Tibial artery (tissue), 4 donors: ENCODE measurements at places on chromosomes 11 and 22.
A peak's percentile ranks its signal among the peaks of the same experiment; 100 is the strongest.

DNA sequence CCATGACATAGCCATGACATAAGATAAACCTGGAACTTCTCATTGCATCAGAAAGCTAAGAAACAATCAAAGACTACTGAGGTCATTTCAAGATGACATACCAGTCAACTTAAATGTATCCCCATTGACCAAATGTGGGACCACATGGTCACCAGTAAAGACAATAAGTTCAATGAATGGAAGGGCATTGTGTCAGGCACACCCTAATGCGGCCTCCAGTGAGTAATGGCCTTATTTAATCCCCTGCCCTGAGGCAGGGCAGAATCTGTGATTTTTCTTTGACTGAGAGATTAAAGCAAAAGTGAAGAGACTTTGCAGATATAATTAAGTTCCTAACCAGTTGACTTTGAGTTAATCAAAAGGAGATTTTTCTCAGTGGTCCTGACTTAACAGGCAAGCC, 17.3 kb upstream of the SYT8 start:
- no peak for DNase-seq

DNA sequence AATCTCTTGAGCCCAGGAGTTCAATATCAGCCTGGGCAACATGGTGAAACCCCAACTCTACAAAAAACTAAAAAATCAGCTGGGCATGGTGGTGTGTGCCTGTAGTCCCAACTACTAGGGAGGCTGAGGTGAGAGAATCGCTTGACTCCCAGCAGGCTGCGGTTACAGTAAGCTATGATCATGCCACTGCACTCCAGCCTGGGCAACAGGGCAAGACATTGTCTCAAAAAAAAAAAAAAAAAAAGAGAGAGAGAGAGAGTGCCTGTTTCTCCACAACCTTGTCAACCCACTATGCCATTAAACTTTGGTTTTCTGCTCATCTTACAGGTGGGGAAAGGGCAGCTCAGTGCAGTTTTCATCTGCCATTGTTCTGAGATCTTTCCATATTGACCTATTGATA, 5.1 kb downstream of the FOLR3 start:
- no peak for DNase-seq

DNA sequence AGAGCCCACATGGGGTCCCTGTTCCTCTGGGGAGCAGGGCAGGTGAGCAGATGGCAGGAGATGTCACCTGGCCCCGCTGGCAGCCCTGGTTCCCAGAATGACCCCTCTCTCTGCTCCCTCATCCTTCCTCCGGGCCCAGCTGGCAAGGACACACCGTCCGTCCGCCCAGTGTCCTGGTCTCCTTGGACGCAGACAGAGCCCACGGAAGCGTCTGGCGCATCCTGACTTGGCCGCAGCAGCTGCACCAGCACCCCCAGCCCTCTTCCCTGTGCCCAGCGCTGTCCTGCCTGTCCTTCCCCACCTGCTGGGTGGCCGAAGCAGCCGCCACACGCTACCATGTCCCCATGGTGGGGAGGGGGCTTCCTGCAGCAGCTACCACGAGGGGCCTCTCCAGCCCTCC, 9.6 kb upstream of the CABP7 start:
- no peak for DNase-seq

DNA sequence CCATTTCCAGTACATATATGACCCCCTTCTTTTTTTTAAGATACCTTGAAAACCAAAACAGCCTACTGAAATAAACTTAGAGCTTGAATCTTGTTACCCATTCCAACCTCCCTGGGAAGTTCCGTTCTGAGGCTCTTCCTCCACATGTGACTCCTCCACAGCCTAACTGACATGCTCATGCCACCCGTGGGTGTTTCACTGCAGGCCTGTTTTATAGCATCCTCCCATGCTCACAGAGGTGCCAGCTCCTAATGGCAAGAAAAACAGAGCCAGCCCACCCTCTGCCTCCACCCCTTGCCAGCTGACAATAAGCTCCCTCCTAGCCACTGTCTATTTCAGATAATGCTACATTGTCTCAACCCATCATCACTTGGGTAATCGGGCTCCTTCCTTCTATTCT, 97.6 kb upstream of the E2F8 start:
- no peak for DNase-seq

GRCh38 chr11:123381817-123382554, 48.1 kb upstream of the GRAMD1B start:
- DNase-seq, result no peak

- DNase-seq, result no peak
Measured at GRCh38 chr11:46903846-46904245, 14.5 kb downstream of the LRP4 start.

DNA sequence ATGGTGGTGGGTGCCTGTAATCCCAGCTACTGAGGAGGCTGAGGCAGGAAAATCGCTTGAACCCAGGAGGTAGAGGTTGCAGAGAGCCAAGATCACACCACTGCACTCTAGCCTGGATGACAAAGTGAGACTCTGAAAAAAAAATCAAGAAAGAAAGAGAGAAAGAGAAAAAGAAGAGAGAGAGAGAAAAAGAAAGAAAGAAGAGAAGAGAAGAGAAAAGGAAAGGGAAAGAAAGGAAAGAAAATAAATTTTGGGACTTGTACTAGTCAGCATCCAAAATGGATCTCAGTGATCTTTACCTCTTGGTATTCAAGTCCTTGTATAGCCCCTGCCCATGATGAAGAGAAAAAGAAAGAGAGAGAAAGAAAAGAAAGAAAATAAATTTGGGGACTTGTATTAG, 22.2 kb upstream of the PICALM start:
- DNase-seq, result no peak

- DNase-seq, result peak; percentile 69
Measured at GRCh38 chr22:42519525-42520401, at the start of gene RRP7A. Gene RRP7A (minus strand): TSS chr22:42519796. CDS start chr22:42519786, 10 bp downstream.

- no peak for DNase-seq
Measured at GRCh38 chr22:42865536-42865935, 8.5 kb upstream of the ARFGAP3 start.

DNA sequence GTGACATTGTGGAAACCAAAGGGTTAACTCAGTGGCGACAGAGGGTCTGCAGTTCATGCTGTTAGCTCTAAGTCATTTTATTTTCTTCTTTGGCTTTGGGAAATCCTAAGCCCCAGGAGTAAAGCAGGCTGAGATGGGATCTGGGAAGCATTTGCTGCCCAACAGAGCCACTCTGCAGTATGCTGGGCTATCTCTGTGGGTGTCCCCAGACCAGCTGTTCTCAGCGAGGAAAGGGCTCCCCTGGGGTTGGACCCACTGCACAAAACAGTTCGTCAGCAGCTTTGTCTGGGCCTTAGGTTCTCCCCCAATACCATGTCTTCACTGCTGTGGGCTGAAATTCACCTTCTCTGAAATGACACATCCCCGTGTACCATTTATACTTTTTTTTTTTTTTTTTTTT, 34.0 kb downstream of the KREMEN1 start:
- DNase-seq, result no peak

GRCh38 chr11:65362320-65362931, 7.9 kb downstream of the TIGD3 start:
- DNase-seq, result no peak

DNA sequence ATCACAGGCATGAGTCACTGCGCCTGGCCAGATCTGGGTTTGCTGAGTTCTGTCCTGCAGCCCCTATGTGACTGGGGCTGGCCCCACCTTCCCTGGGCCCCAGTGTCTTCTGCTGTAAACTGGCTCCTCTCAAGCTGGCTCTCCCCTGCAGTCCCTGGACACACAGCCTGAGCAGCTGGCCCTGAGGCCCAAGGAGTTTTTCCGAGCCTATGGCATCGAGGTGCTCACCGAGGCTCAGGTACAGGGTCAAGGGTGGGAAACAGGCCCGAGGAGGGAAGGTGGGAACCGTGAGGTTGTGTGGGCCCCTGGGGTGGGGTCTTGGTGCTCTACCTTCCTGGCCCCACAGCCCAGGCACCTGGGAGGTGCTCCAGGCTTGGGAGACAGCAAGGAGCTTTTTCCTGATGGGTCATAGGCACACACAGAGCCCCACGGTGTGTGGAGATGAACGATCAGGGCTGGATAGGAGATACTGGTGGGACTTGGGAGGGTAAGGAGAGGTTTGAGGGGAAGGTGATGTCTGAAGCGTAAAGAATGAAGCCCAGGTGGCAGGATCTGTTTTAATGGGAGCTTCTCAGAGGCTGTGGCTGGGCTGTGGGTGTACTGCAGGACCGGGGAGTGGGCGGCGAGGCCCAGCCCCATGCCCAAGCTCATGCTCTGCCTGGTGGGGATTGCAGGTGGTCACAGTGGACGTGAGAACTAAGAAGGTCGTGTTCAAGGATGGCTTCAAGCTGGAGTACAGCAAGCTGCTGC, 6.4 kb upstream of the LZTR1 start:
- DNase-seq, result no peak

DNA sequence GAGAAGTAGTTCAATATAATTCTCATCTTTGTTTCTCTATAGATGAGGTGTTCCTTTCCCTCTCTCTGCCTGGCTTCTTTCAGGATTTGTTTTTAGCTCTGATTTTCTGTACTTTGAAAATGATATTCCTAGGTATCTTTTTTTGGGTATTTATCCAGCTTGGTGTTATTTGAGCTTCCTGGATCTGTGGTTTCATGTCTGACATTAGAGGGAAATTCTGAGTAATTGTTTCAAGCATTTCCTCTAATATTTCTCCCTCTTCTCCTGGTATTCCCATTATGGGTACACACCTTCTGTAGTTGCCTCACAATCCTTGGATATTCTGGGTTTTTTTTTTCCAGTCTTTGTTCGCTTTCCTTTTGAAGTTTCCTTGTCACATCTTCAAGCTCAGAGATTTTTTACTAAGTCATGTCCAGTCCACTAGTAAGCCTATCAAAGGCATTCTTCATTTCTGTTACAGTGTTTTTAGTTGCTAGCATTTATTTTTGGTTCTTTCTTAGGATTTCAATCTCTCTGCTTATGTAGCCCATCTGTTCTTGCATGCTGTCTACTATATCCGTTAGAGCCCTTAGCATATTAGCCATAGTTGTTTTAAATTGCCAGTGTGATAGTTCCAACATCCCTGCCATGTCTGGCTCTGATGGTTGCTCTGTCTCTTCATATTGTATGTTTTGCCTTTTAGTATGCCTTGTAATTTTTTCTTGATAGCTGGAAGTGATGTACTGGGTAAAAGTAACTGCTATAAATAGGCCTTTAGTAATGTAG, 5.8 kb downstream of the CCDC81 start:
- no peak for DNase-seq

- DNase-seq, result peak; percentile 82
Measured at GRCh38 chr11:59755701-59756557, 753 bp downstream of the STX3 start.

DNA sequence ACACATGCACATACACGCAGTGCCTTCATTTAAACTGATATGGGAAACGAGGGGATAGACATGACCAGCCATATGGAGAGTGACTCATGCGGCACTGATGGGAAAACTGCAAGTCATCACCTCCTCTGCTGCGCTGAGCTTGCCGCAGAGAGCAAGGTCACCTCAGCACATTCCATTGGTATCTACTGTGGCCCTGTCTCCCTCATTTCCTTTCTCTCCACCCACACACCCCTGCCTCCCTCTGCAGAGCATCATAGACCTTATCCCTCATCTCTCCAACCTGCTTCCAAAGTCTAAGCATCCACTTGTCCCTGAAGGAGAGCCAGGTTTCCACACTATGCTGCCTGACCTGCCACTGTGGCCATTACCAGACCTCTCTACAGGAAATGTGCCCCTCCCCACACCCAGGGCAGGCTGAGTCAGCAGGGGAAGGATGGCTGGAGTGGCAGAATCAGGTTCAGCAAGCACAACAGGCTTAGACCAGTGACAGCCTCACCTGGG, 116.9 kb upstream of the SNX19 start:
- no peak for DNase-seq

- DNase-seq, result no peak
Measured at GRCh38 chr11:26696330-26696729, 25.5 kb downstream of the SLC5A12 start.

- DNase-seq, result no peak
Measured at GRCh38 chr22:50268655-50269113, 1.5 kb downstream of the MAPK11 start.

- DNase-seq, result no peak
Measured at GRCh38 chr22:45620706-45621105, 50.9 kb upstream of the ATXN10 start.

GRCh38 chr22:50360578-50360977, 17.5 kb downstream of the PPP6R2 start:
- no peak for DNase-seq
